CD4-positive, alpha-beta T cell treated with Interleukin-6 for 4 hours (primary cell): ENCODE measurements at places on chromosomes 4 and X.

DNA sequence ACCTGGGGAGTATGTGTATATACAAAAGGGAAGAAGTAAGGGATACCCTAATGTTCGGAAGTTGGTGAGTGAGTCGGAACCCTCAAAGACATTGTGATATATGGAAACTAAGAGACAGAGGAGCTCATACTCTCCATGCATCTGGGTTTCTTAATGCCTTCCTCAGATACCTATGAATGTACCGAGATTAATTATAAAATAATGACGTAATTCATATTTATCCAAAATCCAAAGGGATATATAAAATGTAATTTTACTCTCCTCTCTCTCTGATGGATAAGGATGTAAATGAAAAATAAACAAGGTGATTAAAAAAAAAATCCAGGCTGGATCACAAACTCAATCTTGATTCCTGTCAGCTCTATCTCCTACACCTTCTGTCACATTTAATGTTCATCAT, 275.9 kb upstream of the FAM241A start:
- no peak for DNase-seq

GRCh38 chr4:85756938-85757337, 282.0 kb downstream of the ARHGAP24 start:
- DNase-seq = no peak

DNA sequence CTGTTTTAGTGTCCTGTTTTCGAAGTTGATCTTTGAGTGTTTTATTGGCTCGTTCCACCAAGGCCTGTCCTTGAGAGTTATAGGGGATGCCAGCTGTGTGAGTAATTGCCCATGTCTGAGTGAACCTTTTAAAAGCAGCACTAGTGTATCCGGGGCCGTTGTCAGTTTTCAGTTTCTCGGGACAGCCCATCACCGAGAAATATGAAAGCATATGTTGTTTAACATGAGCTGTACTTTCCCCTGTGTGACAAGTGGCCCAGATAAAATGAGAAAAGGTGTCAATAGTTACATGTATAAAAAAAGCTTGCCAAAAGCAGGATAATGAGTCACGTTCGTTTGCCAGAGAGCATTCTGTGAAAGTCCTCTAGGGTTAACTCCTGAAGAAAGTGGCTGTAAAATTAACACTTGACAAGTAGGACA, 48.6 kb upstream of the RASSF6 start:
- DNase-seq = no peak

- peak; percentile 3 for DNase-seq
These were observed 168.1 kb downstream of the GLRA2 start for GRCh38 chrX:14697451-14697850.

DNA sequence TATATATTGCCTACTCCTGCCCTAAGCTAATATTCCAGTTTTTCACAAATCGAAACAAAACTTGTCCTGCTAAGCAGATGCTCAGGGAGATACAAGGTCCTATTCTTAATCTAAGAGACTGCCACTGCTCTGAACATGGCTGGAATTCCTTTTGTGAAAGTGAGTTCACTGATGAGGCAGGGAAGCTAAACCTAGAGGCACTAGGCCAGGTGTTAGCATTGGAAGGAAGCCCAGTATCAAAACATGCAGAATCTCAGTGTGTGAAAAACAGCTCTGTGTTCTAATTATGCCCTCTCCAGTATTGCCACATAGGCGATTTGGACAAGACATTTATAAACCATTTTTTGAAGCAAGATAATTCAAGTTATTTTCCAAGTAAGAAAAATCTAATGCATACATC, 47.6 kb downstream of the ABCG2 start:
- DNase-seq = no peak
